ENCODE measurements at places on chromosomes 5 and 9.

GRCh38 chr5:164818445-164818844, 1313.0 kb downstream of the MAT2B start:
- DNase-seq, result no peak

DNA sequence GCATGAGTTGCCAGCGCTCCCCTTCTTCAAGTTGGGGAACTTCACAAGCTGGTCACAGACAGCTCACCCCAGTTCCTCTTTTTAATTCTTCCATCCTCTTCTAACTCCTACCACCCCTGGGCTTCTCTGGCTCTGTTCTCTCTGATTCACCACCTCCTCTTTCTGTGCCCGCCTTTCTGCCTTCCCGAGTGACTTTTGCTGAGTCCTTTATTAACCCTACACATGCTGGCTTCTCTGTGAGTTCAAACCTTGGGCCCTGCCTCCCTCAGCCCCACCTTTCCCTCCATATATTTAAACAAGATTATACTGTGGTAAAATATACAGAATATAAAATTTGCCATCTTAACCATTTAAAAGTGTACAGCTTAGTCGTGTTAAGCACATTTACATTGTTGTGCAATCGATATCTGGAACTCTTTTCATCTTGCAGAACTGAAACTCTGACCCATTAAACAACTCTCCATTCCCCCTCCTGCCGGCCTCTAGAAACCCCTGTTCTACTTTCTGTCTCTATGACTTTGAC, 32.0 kb downstream of the SLC46A2 start:
- DNase-seq, result no peak

- no peak for DNase-seq
These were observed 24.2 kb downstream of the AGXT2 start for GRCh38 chr5:35023391-35024178.

- DNase-seq, result no peak
These were observed 99.8 kb downstream of the ACTL7B start for GRCh38 chr9:108755979-108756378.

GRCh38 chr9:35357116-35357515, 132.8 kb upstream of the RUSC2 start:
- no peak for DNase-seq

DNA sequence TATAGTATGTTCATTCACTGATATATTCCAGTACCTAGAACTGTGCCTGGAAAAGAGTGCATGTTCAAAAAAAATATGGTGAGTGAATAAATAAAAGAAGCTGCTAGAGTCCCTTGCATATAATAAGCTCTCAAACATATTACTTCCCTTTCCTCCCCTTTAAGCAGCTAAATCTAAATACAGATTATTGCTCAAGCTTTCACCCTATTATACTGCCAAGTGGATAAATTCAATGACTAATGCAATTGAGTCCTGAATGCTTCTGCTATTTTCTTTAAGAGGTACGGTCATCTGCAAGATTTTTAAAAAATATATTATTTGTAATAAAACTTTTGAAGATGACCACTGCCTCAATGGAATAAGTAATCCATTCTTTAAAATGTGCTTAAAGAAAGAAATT, 248.4 kb downstream of the PLK2 start:
- DNase-seq, result no peak

DNA sequence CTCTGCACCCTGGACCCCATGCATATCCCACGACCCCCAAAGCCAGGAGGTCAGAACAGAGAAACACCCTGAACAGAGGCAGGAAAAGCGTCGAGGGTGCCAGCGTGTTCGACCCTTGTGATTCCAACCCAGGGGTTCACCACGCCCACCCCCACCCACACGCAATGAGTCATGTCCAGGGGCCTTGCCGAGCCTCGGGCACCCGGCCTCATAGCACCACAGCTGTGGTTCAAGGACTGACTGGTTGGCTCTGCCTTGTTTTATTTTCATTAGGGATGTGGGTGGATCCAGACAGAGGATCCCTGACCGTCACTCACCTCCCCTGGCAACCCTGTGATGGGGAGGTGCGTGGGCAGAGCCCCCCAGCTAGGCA, 9.5 kb upstream of the QSOX2 start:
- no peak for DNase-seq

GRCh38 chr5:175207321-175208040, 236.5 kb downstream of the DRD1 start:
- DNase-seq, result no peak

DNA sequence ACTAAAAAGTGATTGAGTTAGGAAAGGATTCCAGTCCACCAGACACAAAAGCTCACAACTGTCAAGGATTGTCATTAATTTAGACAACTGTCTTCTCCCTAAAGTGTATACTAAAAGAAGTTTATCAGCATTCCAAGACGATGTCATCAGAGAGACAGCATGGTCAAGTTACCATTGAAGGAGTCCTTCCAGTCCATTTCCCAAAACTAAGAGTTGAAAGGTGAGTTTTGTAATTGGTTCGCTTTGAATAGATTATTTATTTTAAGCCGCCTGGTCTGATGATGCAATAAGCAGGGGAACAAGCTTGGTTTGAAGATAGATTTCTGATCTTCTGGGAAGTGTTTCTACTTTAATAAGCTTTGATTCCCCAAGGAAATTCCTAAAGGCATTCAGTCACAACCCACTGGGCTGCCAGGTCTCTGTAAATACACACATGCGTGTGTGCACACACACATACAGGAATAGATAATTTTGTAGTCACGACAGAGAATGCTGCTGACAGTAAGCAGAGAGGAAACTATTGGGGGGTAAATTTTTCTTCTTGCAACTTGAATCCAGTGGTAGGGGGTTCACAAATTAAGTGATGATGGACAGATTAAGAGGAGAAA, 234.8 kb downstream of the PIK3R1 start:
- DNase-seq, result no peak

DNA sequence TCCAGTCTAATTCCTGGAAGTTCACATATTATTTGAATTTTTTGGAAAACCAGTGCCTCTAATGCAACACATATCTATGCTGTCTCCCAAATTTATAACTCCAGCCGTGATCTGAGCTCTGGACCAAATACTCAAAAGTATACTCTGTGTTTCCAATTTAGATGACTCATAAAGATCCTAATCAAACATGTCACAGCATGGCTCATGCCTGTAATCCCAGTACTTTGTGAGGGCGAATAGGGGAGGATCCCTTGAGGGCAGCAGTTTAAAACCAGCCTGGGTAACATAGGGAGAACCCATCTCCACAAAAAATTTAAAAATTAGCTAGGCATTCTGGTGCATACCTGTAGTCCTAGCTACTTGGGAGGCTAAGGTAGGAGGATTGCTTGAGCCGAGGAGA, 388.0 kb downstream of the CDH12 start:
- DNase-seq, result no peak

GRCh38 chr5:88093765-88094164, 174.9 kb downstream of the TMEM161B start:
- DNase-seq, result no peak

- no peak for DNase-seq
These were observed 26.7 kb upstream of the NXNL2 start for GRCh38 chr9:88508326-88508725.

DNA sequence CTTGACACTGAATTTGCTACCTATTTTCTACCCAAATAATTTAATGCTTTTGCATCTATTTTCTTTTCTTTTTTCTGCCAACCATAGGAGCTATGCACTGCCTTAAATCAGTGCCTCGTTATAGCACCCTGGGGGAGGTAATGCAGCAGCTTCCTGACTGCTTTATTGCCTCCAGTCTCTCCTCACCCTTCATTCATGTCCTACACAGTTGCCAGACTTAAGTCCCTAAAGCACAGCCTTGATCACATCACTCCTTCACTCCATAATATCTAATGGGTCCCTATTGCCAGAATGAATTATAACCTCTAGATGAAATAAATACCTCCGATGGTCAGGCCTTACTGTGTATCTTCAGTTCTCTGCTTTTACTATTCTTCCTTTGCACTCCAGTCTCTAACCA, 211.2 kb upstream of the GLRA1 start:
- DNase-seq, result no peak

DNA sequence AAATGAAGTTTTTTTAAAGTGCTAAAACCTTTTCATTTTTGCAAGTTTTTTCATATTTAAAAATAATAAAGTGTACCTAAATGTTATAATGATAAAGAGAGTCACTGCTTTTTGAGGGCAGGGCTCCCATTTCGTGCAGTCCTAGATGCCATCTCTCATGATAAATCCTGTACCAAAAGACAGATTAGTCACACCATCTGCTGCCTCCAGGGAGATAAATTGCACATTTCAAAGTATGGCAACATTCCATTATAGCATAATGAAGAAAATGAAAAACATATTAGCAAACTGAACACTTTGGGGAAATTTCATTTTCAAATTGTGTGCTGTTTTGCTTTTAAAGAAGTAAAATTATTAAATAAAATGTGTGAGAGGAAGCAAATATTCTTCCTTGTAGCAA, 257.2 kb downstream of the KIAA0825 start:
- DNase-seq, result no peak
